ENCODE measurements at places on chromosomes 4 and X.

- DNase-seq = no peak
These were observed 132.9 kb upstream of the PTCHD1 start for GRCh38 chrX:23201706-23202105.

- no peak for DNase-seq
These were observed 4.3 kb upstream of the CYSLTR1 start for GRCh38 chrX:78331708-78332107.

- no peak for DNase-seq
These were observed 21.2 kb downstream of the SLC2A9 start for GRCh38 chr4:9999956-10000561.

GRCh38 chr4:165678236-165678935 lies 194.7 kb upstream of the TLL1 start:
- no peak for DNase-seq
